Stomach (tissue), 19 donors: ENCODE measurements at places on chromosomes 2 and 18.

DNA sequence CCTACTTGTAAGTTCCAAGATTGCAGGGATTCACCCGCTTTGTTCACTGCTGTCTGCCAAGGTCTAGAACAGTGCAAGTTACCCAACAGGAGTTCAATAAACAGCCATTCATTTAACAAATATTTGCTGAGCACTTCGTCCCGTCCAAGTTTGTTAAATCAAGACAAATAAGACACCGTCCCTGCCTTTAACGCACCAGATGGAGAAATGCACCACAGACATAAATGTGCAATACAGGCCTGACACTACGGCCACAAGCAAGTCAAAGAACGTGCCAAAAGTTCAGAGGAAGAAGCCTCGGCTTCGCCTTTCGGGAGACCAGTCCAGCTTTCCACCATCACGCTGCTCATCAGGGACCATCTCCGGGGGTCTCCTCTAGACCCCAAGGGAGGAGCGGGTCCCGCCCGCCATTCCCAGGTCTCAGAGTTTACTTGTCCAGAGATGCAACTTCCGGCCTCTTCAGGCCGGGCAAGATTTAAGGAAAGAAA is 429 bp downstream of the C2orf76 start:
- DNase-seq: no peak

GRCh38 chr2:203928849-203929248 is 7.7 kb upstream of the ICOS start:
- DNase-seq: no peak

DNA sequence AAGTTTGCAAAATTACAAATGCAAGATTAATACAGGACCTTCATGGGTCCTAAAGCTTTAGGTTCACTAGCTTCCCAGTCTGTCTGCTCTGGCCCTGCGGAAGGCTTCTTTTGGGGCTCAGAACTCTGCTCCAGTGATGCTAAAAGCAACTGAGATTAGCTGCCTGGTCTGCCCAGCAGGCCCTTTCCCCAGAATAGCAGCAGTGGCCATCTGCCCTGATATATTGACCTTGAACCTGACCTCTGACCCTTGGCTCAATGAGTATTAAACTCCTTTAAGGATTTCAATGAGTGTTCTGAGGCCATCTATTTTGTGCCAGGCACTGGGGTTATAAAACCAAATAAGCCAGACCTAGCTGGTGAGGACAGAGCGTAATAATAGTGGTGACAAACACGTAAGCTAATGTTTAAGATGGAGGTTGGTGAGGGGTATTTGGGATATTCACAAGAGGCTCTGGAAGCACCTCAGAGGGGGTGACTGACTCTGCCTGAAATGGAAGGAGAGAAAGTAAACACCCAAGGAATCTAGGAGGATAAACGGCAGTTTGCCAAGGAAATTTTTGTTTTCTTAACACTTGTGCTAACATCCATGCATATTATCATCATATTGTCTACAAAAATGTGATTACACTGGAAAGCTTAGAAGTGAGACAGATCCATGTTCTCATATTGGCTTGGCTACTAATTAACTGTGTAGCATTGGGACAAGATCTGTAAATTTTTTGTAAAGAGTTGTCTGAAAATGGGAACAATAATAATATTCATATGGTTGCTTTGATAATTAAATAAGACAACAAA is 50.4 kb upstream of the LCLAT1 start:
- no peak for DNase-seq

GRCh38 chr2:223383315-223383714 is 218.8 kb downstream of the SCG2 start:
- no peak for DNase-seq
